Pulmonary artery endothelial cell (primary cell): ENCODE measurements at places on chromosomes 5 and 9. TPM values are rescaled to one million over a fixed set of nuclear protein-coding genes. Genes with fewer than 3 reads are reported as not detected.

- DNase-seq, result no peak
Observed at GRCh38 chr9:130117376-130117775, 54.8 kb upstream of the NCS1 start.

DNA sequence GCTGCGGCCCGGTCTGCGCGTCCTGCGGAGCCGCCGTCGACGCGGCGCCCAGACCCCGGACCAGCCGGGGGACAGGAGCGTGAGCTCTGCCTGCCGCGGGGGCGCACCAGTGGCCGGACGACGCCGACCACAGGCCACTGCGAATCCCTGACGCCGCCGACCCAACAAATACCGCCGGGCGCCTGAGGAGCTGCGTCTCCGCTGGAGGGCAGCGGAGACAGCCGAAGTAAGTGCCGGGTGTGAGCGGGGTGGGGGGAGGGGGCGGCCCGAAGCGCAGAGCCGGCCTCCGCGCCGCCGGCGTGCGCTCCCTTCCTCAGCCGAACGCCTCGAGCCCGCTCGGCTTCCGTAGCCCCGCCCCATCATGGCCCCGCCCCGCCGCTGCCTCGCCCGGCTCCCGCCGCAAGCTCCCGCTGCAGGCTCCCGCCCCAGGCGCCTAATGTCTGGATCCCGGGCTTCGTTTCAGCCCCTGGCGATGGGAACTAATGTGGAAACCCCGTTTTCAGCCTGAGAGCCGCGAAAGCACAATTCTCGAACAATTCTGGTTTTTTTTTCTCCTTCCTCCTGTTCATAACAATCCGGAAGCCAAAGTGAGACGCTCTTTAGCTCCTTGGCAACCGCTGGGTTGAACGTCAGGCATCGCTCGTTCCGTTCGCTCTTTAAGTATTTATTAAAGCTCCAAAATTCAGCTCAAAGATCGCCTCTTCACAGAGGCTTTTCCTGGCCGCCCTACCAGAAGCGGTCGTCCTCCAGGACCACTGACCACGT, at the start of gene RFK:
Gene RFK, minus strand, starts transcription at position 232 of the 765 bp plus-strand sequence. CDS start 255 bp downstream, outside the sequence.
- DNase-seq, result peak; percentile 79

GRCh38 chr9:133770076-133770777, 32.1 kb upstream of the SARDH start:
- DNase-seq, result no peak

GRCh38 chr9:96061293-96061987, 185.9 kb downstream of the ERCC6L2 start:
- DNase-seq, result peak; percentile 22

GRCh38 chr9:19642256-19642655, 146.6 kb downstream of the SLC24A2 start:
- DNase-seq, result no peak

DNA sequence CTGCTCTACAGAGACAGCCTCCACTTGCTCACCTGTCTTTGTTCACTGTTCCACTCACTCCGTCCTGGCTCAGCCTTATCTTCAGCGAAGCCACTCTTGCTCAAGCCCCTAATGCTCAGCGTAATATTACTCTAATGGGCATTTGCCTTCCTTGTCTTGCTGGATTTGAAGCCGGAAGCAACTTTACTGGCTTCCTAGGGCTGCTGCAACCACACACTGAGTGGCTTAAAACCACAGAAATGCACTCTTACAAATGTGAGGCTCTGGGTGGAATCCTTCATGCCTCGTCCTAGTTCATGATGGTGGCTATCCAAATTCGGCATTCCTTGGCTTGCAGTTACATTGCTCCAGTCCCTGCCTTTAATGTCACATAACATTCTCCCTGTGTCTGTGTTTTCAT, 85.5 kb upstream of the MARCHF11 start:
- DNase-seq, result no peak

Gene MUSK
- total RNA-seq, result under 0.01 TPM in 1 of 2 replicates, not detected in the other
